Activated CD8-positive, alpha-beta T cell treated with anti-CD3 and anti-CD28 coated beads, Interleukin-2, amount 10 ng/mL, durations not matched to agents 7 days and 5 days (primary cell): ENCODE measurements at places on chromosomes 12 and 14. TPM values are rescaled to one million over a fixed set of nuclear protein-coding genes. Genes with fewer than 3 reads are reported as not detected.

The CLEC4D gene
- total RNA-seq, result not detected

The FAM161B gene
- 1.2 TPM for total RNA-seq

The TMEM132C gene
- total RNA-seq, result not detected

The PIANP gene
- not detected for total RNA-seq

The ZC2HC1C gene
- 1.4 TPM for total RNA-seq

The CLEC2D gene
- 277 TPM for total RNA-seq

The JPH4 gene
- total RNA-seq, result not detected

The TEDC1 gene
- 61.8 TPM for total RNA-seq

The TMCC3 gene
- total RNA-seq, result 0.18 TPM

The DIO2 gene
- total RNA-seq, result not detected

The PRB2 gene
- not detected for total RNA-seq

The KRT71 gene
- not detected for total RNA-seq

The TMEM117 gene
- 0.86 TPM for total RNA-seq

The ITGB7 gene
- 500 TPM for total RNA-seq

The TRMT61A gene
- 8.8 TPM for total RNA-seq

The COX8C gene
- total RNA-seq, result not detected

The CNTN1 gene
- not detected for total RNA-seq

The AMDHD1 gene
- 1.3 TPM for total RNA-seq

DNA sequence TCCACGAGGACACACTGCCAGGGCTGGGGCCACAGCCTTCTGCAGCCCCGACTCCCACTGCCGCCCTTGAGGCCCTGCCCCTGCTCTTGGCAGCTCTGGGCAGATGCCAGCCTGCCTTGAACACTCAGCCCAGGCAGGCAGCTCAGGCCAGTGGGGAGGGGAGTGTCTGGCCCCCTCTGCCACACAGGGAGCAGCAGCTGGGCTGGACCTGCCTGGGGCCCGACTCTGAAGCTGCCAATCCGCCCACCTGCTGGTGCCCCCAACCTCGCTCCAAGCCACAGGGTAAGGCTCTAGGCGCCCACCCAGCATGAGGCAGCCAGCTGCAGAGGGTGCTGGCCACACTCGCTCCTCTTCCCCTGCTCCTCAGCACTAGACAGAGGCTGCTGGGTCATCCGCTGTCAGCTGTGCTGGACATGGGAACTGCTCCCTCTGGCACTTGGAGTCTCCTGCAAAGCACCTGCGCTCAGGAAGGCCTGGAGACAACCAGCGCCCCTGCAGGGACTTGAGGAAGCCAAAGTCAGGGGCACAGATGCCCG is 24.6 kb upstream of the NUDT14 start:
- DNase-seq, result no peak

- no peak for DNase-seq
These were observed 834.7 kb downstream of the GALC start for GRCh38 chr14:87158283-87158682.

DNA sequence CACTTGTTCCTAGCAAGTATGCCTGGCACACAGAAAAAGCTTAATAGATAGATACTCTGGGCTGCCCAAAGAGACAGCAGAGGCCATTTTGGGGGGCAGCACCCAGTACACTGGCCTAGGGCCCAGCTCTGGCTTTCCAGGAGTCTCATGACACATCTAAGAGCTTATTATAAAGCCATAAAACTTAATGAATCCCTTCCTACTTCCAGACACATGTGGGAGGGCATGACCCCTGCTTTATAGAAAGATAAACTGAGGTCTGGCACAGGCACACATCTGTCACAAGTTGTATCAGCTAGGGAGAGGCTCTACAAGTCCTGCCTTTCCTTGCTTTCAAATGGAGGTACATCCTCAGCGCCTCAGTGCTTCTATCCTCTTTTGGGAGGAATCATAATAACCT is 27.1 kb downstream of the FMNL3 start:
- no peak for DNase-seq

- no peak for DNase-seq
These were observed 89.2 kb downstream of the PRMT8 start for GRCh38 chr12:3580094-3580749.

DNA sequence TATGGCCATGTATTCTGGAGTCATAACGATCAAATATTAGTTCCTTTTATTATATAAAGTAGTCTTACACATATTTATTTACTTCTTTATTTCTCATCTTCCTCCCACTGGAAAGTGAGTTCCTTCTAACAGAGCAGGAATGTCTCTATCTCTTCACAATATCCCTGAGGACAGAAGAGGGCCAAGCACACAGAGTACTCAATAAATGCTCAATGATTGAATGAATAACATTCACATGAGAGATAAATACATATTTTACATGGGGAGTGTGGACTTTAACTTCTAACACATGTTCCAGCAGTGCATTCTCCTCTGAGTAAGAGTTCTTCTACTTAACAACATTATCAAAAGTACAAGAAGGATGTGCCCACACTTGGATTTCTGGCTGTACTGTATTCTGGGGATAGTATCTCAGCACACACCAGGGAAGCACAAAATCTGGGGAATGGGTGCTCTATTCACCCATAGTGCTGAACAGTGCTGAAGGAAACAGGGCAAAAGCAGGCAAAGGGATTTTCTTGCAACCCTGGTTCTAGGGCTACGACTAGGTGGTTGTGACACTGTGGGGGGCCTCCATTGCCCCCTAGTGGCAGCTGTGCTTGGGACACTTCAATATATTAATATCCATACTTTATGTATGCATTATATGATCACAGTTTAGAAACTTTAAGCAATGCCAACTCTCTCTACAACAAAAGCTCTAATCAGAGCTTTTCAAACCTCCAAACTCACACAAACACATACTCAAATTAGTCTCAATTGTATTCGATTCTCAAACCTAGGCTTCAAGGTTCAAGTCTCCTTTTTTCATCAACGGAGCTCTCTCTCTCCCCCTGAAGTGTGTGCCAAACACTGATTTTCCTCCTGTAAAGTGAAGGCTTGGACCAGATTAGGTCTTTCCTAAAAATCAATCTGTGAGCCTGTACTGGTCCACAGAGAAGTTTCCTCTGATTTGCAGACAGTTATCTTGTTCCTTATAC is 115.5 kb downstream of the SLC2A13 start:
- DNase-seq, result peak; percentile 73

GRCh38 chr14:94584591-94585280 is 3.5 kb downstream of the SERPINA5 start:
- DNase-seq, result no peak

- DNase-seq, result no peak
These were observed 15.0 kb downstream of the SSH1 start for GRCh38 chr12:108842361-108842760.

GRCh38 chr12:67428431-67428830 is 159.3 kb downstream of the CAND1 start:
- DNase-seq, result no peak

- no peak for DNase-seq
These were observed 169.0 kb downstream of the ZFP36L1 start for GRCh38 chr14:68623826-68624225.

DNA sequence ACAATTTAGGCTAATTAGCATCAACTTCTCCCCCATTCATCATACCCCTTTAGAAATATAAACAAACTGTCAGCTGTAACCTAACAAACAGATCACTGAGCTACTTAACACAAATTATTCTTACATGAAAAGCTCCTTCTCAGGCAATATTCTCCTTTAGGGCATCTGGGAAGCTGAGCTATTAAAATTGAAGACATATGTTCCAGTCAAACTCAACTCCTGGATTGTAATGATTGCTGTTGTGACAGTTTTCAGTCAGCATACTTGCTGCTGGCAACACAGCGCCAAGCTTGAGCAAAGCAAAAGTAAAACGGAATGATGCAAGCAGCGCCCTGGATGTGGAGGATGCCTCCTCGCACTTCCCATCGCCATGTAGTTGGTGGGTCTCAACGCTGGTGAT is 82.4 kb downstream of the SLC25A21 start:
- no peak for DNase-seq

- no peak for DNase-seq
These were observed 90.1 kb downstream of the AACS start for GRCh38 chr12:125155366-125155765.

GRCh38 chr14:64674829-64675228 is 29.4 kb upstream of the PLEKHG3 start:
- no peak for DNase-seq

DNA sequence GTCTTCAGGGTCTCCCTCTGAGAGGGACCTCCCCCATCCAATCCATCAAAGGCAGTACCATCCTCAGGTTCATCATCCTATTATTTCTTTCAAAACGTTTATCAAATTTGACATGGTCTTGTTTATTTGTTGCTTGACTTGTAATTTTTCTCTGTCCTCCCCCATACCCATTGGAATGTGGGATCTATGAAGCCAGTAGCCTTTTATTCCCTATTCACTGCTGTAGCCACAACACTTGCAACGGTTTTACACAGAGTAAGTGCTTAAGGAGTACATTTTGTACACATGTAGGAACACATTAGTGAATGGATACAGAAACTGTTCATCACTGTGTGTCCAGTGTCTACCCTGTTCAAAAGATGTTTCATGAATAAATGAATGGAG is 41.5 kb downstream of the IGF1 start:
- DNase-seq, result no peak

- DNase-seq, result peak; percentile 66
These were observed 647.8 kb downstream of the TMEM121 start for GRCh38 chr14:106174206-106174605.

DNA sequence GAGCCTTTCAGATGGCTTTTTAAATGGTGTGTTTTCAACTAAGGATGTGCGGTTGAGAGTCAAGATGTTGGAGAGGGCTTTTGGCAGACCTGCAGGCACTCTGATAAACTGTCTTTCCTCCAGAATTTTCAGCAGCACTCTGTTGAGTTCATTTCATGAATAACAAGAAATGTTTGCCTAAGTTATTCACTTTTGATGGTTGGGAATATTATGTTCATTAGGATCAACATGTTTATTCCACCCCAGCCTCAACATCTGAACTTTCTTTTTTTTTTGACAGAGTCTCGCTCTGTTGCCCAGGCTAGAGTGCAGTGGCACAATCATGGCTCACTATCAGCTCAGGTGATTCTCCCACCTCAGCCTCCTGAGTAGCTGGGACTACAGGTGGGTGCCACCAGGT is 68.4 kb downstream of the C12orf75 start:
- DNase-seq, result no peak

- DNase-seq, result no peak
These were observed 24.4 kb downstream of the ADCY6 start for GRCh38 chr12:48764521-48764920.

GRCh38 chr14:29846339-29847055 is 81.2 kb downstream of the PRKD1 start:
- no peak for DNase-seq

GRCh38 chr14:32683679-32684078 is 255.0 kb upstream of the NPAS3 start:
- no peak for DNase-seq

GRCh38 chr14:64654246-64654900 is 49.9 kb upstream of the PLEKHG3 start:
- peak; percentile 22 for DNase-seq

DNA sequence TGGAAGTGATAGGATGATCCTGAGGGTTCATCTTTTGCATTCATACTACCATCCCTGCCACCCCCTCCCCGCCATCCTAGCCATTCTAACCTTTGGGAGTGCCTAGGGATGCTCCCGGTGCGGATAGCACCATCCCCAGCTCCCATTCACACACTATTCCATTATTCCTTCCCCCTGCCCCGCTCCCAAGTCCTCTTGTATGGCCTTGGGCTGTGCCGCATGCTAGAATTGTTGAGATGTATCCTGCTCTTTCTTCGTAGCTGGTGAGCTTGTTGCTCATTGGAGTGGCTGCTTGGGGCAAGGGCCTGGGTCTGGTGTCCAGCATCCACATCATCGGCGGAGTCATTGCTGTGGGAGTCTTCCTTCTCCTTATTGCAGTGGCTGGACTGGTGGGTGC is 644 bp downstream of the TSPAN31 start:
- no peak for DNase-seq

- no peak for DNase-seq
These were observed 12.5 kb downstream of the STYK1 start for GRCh38 chr12:10661338-10661737.

- no peak for DNase-seq
These were observed 22.9 kb downstream of the CPSF2 start for GRCh38 chr14:92144708-92145107.

DNA sequence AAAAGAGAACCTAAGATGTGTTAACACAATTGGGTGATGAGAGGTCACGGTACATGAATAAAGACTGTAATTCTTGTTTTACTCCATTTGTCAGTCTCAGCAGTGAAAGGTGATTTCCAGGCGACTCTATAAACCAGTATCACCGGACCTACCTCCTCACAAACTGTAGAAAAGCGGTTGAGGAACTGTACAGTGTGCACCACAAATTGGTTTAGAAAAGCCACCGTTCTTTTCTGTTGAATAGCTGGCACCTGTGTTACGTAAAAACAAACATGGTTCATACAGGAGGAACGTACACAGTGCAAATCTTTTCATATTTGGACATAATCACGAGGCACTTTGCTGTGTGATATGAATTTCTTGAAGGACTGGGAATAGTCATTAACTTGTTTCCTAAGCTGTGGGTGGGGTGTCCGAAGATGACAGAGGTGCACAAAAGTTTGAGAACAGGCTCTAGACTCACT is 663 bp downstream of the WASHC3 start:
- DNase-seq, result peak; percentile 66

GRCh38 chr12:44654646-44655639 is 221.2 kb downstream of the NELL2 start:
- no peak for DNase-seq

GRCh38 chr12:12890543-12891079 is 751 bp upstream of the GPRC5A start:
- peak; percentile 29 for DNase-seq

GRCh38 chr14:69904246-69904645 is 25.0 kb downstream of the SMOC1 start:
- no peak for DNase-seq

DNA sequence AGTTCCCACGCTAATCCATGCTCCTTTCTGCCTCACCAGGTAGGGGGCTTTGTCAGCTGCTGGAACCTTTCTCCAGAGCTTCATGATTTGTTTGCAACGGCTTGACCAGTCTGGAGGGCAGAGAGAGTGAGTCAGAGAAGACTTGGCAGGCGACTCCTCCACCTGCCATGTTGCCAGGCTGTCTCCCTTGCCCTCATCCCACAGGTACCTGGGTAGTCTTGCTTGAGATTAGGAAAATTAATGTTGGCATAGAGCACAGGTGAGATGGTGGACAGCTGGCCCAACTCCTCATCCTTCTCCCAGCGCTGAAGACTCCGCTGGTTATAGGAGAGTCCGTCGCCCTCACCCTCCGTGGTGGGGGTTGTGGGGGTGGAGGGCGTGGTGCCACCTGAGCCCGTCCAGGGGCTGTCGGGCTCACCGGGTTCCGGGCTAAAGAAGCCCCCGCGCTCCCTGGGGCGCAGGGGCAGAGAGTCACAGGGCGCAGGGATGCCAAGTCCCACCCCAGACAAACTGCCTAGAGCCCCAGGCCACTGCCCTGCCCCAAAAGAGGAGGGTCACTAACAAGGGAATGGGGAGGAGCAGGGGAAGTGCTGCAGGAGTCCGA is 18.6 kb downstream of the KMT2D start:
- DNase-seq, result no peak

- no peak for DNase-seq
These were observed 14.8 kb upstream of the DYRK2 start for GRCh38 chr12:67633708-67634107.

GRCh38 chr14:22420598-22421186 is 168.3 kb downstream of the DAD1 start:
- DNase-seq, result no peak

- no peak for DNase-seq
These were observed 63.7 kb downstream of the RFX4 start for GRCh38 chr12:106646472-106646871.
